ENCODE measurements at places on chromosomes 7 and 10. TPM values are rescaled to one million over a fixed set of nuclear protein-coding genes. Genes with fewer than 3 reads are reported as not detected.

DNA sequence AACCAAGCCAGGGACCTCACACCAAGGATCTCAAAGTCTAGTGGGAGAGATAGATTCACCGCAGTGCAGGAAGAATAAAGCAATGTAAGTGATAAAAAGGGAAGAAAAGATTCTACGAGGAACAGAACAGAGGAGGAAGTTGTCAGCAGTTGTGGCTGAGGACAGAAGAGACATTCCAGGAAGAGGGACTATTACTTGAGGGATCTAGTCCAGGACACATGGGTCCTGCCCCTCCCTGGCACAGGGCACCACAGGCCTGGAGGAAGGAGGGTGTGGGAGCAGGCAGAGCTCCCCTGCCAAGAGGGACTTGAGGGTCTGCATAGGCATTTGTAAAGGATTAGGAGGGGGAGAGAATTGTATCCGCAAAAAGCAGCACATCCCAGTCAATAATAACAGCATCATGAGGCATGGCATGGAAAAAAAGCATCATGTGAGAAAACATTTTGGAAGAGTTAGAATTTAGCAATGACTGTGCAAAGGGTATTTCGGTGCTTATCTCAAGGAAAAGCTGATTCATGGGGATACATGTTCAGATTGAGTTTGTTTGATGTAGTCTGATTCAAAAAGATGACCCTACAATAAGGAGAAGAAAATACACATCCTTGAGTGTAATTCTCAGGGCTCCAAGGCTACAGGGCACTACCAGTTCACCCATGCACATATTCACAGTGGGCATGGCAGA lies 12.7 kb downstream of the C10orf71 start:
- H3K4me3 ChIP-seq: no peak overlapping the region
- no peak overlapping the region for H3K27ac ChIP-seq
- no peaks in the 10 kb centered on the region for H3K4me1 ChIP-seq
- no peaks in the 10 kb centered on the region for H3K36me3 ChIP-seq
- DNase-seq: no peak

Gene CALY
- 1.3 TPM for total RNA-seq

Gene CALML5
- not detected for total RNA-seq

DNA sequence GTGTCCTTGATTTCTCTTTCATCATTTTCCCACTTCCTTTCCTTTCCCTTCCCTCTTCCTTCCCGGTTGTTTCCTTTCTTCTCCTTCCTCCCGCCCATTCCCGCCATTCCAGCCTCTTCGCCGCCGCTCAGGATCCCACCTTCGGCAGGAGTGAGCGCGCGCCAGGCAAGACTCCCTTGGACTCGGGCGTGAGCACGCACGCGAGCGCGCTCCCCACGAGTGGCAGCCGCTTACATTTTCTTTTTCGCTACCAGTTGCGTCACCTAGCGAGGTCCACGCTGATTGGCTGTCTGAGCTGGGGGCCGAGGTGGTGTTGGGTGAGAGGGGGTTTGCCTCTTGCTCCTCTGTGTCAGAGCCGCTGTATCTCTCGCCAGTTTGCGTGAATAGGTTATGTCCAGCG lies 11.8 kb downstream of the ZAN start:
- H3K4me3 ChIP-seq: peak overlapping the region; percentile 56
- H3K36me3 ChIP-seq: no peaks in the 10 kb centered on the region
- H3K27me3 ChIP-seq: no peaks in the 10 kb centered on the region
- DNase-seq: no peak

GRCh38 chr7:104963378-104963990 lies 50.5 kb upstream of the KMT2E start:
- H3K27ac ChIP-seq: no peak overlapping the region
- no peak overlapping the region for H3K4me3 ChIP-seq
- no peaks in the 10 kb centered on the region for H3K27me3 ChIP-seq
- DNase-seq: no peak
- H3K4me1 ChIP-seq: no peaks in the 10 kb centered on the region

DNA sequence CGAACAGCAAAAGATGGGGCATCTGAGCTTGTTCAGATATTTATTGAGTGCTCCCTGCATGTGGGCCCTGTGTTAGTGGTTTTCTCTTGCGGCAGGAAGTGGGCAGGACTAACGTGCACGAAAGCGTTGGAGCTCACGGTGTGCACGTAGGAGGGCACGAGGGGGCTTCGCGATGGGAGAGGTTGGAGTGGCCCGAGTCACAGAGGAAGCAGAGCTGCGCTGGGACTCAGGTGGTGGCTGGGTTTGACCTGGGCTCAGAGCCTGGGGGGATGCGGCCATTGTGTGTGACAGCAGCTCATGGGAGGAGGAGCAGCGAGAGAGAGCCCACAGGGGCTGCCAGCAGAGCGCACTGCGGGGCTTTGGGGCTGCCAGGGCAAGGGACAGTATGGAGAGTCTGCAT lies 7.7 kb downstream of the ZSCAN25 start:
- DNase-seq: no peak
- H3K27me3 ChIP-seq: no peaks in the 10 kb centered on the region
- no peak overlapping the region for H3K27ac ChIP-seq

DNA sequence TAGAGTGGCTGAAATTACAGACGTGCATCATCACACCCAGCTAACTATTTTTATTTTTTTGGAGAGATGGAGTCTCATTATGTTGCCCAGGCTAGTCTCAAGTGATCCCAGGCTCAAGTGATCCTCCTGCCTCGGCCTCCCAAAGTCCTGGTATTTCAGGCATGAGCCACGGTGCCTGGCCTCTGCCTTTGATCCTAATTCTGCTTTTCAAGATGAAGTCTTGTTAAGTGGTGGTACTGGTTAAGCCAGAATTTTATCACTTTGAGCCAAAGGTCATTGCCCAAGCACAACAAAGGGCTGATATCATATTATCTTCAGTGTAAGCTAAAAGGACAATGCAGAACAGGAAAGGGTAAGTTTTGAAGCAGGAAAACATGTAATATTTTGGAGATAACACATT lies 64.2 kb downstream of the MYOF start:
- no peak for DNase-seq
- no peaks in the 10 kb centered on the region for H3K36me3 ChIP-seq
- H3K27ac ChIP-seq: no peak overlapping the region
- H3K4me3 ChIP-seq: no peak overlapping the region
- no peaks in the 10 kb centered on the region for H3K27me3 ChIP-seq

Gene TLX1
- total RNA-seq: not detected

- no peaks in the 10 kb centered on the region for H3K27me3 ChIP-seq
- no peak overlapping the region for H3K27ac ChIP-seq
- H3K4me3 ChIP-seq: no peak overlapping the region
- H3K36me3 ChIP-seq: peaks cover 14% of the 10 kb centered on the region
- DNase-seq: no peak
These were observed 10.2 kb downstream of the BRI3 start for GRCh38 chr7:98291717-98292116.

DNA sequence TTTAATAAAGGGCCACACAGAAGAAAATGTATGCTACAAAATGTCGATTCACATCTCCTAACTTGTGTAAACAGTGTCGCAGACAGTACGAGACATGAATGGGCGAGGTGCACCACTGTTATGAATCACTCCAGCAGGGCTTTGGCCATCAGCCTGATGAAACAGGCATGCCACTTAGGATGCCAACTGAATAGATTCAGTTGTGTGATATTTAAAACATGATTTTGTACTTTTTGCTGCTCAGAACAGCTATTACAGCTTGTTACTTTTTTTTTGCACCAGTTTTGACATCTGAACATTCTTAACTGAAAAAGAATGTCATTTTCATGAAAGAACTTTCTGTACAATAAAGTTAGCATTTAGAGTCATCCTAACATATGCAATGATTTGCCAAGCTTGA lies 138.1 kb downstream of the VTI1A start:
- H3K4me3 ChIP-seq: no peak overlapping the region
- peaks cover 7% of the 10 kb centered on the region for H3K4me1 ChIP-seq
- H3K36me3 ChIP-seq: no peaks in the 10 kb centered on the region
- no peak overlapping the region for H3K27ac ChIP-seq

Gene EBLN1
- total RNA-seq: not detected

GRCh38 chr7:44072364-44073231 lies 7.2 kb upstream of the PGAM2 start:
- peak; percentile 65 for DNase-seq
- H3K36me3 ChIP-seq: peaks cover 13% of the 10 kb centered on the region
- no peaks in the 10 kb centered on the region for H3K4me1 ChIP-seq
- H3K4me3 ChIP-seq: no peak overlapping the region

Gene CHAT
- total RNA-seq: not detected

DNA sequence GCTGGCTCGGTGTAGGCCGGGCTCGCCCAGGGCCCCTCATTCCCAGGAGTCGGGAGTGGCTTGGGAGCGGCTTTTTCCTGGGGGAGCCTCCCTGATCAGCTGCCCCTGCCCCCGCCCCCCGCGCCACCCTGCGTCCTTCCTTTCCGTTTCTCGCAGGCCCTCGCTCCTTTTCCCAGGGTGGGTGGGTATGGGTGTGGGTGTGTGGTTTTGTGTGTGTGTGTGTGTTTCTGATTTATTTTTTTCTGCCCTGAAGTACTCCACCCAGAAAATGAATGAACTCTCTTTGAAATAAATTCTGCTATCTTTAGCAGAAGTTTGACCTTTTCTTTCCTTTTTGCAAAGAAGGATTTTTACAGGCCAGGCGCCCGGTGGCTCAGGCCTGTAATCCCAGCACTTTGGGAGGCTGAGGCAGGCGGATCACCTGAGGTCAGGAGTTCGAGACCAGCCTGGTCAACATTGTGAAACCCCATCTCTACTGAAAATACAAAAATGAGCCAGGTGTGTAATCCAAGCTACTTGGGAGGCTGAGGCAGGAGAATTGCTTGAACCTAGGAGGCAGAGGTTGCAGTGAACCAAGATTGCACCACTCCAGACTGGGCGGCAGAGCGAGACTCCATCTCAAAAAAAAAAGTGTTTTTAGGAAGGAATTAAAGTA lies 30.0 kb upstream of the AP5Z1 start:
- peaks cover 32% of the 10 kb centered on the region for H3K27me3 ChIP-seq
- no peaks in the 10 kb centered on the region for H3K36me3 ChIP-seq
- H3K4me1 ChIP-seq: peaks cover 6% of the 10 kb centered on the region
- no peak overlapping the region for H3K4me3 ChIP-seq
- H3K27ac ChIP-seq: no peak overlapping the region

DNA sequence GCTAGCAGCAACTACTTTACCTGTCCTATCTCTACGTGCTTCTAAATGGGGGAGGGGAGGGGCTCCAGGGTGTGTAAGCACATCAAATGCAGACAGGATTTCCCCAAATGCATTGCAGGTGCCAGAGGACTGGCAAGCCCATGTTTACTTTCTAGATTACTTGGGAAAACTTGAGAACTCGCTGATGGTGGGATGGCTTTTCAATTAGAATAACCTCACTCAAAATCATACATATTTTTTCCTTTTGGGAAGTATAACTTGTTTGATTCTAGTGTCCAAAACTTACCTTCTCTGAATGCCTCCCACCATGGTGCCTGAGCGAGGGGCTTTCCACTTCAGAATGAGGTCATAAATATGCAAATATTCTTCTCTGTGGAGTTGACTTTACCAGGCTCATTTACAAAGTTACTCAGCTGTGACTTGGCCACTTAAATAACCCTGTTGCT lies 191.3 kb upstream of the RHOBTB1 start:
- H3K27me3 ChIP-seq: no peaks in the 10 kb centered on the region
- H3K36me3 ChIP-seq: no peaks in the 10 kb centered on the region
- H3K27ac ChIP-seq: peak overlapping the region; percentile 61
- H3K4me3 ChIP-seq: no peak overlapping the region
- no peak for DNase-seq
- H3K4me1 ChIP-seq: peaks cover 3% of the 10 kb centered on the region
